ENCODE measurements at places on chromosomes 13 and 19.

DNA sequence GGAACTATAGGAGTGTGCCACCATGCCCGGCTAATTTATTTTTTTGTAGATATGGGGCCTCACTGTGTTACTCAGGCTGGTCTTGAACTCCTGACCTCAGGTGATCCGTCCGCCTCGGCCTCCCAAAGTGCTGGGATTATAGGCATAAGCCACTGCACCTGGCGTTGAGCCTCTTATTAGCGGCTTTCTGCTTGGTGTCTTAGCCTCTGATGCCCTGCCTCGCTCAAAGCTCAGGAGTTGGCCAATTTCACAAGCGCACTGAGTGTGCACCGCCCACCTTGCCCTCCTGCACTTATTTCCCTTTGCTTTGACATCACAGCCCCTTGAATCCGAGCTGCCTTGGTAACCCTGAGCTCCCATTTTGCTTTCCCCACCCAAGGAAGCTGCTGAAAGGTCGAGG, 10.1 kb downstream of the YIPF2 start:
- DNase-seq, result no peak

DNA sequence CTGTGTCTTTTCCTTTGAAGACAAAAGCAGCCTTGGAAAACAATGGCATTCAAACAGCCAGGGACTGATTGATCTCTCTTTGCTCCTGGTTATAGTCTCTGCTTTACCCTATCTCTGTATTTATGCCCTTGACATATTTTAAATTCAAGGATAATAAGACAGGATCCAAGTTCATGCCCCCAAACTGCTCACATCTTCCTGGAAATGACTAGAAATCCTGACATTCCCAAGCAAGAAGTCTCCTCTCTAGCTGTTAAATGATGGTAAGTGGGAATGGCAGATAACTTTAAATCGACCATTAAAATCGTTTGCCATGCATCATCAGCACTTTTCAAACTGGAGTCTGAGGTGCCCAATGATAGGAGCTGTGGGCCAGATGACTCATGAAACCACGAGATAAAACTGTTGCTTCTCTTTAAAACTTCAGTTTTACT, 435.6 kb downstream of the FOXO1 start:
- peak; percentile 85 for DNase-seq

GRCh38 chr13:94119360-94119936, 360.0 kb downstream of the DCT start:
- DNase-seq, result no peak

DNA sequence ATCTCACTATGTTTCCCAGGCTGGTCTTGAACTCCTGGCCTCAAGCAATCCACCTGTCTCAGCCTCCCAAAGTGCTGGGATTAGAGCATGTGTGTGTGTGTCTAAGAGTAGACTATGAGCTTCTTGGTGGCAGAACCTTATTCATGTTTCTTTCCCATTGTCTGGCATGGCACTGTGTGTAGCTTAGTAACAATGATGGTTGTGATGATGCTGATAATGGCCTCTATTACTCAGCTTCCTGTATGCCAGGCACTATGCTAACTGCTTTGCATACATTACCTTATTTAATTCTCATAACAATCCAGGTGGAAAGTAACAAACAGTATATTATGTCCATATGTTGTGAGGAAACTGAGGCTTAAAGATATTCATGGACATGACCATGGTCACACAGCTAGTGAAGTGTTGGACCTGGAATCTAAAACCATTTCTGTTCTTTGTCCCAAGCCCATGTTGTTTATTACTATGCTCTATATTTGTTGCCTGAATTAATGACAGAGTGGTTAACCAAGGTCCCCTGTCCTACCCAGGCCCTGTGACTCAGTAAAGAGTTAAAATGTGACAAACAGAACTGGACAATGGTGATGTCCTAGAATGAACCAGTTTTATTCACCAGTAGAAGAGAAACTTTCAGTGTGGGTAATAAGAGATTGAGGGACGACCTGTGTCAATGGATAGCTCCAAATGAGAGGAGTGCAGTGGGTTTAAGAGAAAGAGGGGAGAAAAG, 109.6 kb downstream of the KLF5 start:
- DNase-seq, result no peak

DNA sequence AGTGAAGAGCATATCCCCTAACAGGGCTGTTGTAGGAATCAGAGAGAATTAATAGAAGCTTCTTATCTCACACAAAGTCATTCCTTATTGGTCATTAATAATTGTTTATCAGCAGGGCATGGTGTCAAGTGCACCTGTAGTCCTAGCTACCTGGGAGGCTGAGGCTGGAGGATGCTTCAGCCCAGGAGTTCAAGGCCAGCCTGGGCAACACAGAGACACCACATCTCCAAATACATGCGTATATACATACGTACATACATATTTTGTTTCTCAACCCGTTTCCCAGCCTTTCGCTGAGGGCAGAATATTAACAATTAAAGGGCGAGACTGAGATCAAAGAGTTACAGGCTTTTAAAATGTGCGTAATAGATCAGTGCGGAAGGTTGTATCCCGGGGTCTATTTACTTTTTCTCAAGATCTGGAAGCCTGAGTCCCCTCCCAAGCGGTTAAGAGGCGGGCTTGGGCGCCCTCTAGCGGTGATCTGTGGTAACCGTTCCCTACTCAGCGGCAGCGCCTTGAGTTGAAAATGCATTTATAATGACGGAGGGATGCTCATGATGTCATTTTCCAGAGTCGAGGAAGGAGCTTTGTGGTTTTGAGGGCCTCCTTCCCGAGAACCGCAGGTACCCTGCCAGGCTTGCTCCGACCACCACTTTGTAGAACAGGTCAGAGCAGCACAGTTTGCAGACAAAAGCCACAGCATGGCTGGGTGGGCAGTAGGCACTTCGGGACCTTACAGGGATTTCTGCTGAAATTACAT, 169.6 kb upstream of the GPR12 start:
- peak; percentile 37 for DNase-seq

DNA sequence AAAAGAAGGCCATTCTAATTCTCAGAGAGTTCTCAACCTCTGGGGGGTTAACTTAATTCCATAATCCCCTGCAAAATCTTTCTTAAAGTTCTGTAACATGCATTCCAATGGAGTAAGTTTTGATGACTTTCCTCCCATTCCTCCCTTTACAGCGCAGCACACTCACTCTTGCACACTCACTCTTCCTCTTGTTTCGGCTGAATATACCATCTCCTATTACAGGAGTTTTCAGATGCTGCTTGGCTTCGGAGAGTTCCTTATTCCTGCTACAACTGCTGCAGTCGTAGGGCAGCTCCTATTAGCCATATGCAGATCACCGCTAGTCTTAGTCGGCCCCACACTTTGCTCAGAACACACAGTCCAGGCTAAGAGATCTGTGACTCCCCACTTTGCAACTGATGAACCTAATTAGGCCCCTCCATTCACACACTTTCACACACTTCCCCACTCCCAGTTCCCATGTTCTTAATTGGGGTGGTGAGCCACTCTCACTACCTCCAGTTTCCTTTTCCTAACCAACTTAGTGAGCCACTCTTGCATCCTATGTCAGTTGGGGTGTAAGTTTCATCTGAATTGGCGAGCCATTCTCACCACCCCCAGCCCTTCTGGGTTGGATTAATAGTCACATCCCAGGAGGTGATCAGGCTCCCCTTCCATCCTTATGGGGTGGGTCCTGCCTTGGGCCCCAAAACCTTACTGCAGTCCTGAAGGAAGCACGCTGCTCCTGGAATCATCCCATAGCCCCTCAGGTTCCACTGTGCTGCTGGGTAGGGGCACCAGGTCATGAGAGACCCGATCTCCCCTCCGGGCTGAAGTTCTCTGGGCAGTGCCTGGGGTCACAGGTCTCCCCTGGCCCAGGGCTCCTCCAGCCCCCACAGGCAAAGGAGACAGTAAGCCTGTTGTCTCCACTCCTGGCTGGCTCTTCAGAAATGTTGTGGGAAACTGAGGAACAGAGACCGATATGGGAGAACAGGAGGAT, 53.9 kb downstream of the OR10H4 start:
- DNase-seq, result no peak

- DNase-seq, result no peak
Observed at GRCh38 chr13:101408992-101409656, 7.2 kb downstream of the NALCN start.

GRCh38 chr13:66509175-66509574, 721.0 kb downstream of the PCDH9 start:
- DNase-seq, result no peak

- no peak for DNase-seq
Observed at GRCh38 chr13:51996641-51997040, 14.6 kb downstream of the ATP7B start.

DNA sequence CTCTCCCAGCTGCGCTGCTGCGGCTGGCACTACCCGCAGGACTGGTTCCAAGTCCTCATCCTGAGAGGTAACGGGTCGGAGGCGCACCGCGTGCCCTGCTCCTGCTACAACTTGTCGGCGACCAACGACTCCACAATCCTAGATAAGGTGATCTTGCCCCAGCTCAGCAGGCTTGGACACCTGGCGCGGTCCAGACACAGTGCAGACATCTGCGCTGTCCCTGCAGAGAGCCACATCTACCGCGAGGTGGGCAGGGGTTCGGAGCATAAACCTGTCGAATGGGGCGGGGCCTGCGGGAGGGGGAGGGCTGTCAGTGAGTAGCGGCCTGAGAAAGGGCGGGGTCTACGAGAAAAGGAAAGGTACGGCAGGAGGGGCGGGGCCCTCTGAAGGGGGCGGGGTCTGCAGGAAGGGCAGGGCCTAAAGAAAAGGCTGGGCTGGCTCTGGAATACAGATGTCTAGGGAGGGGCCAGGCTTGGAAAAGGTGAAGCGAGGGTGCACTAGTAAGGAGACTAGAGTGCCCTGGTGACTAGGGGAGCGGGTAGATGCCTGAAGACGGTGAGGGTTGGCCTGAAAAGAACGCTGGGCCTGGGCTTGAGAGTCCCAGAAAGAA, 3.6 kb downstream of the CD37 start:
- DNase-seq, result no peak

GRCh38 chr13:77874406-77874805, 44.2 kb downstream of the EDNRB start:
- DNase-seq, result peak; percentile 55

- no peak for DNase-seq
Observed at GRCh38 chr13:112247471-112248405, 128.4 kb upstream of the SPACA7 start.

GRCh38 chr19:41801792-41802211, 5.4 kb downstream of the CEACAM3 start:
- DNase-seq, result no peak

DNA sequence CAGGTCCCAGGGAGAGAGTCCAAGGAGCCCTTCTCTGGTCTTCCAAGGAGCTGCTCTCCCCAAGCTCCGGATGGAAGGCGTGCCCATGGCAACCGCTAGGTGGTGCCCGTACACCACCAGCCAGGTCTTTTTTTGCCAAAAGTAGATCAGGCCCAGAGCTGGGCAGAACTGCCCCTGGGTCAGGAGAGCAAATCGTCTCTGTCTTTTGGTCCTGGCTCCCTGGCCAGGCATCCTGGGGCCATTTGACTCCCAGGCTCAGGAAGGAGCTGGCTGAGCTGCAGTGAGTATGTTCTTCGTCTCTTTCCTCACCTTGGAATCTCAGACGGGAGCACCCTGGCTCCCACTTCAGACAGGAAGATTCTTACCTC, 24.6 kb upstream of the BCL3 start:
- peak; percentile 72 for DNase-seq

DNA sequence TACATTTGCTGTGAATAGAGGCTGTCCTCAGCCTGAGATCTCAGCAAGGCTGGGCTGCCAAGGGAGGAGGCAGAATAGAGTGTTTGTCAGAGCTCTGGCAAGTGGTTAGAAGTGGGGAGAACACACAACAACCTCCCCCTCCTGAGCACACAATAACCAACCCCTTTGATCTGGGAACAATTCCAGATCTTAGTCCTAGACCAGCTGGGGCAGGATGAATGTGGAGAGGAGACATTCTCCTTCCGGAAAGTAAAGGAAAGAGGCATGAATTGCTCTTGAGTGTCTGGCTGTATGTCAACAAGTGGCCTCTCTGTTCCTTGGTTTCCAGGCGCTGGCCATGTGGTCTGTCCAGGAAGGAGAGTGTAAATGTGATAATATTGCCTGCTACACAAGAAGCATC, 114.9 kb upstream of the TMTC4 start:
- peak; percentile 8 for DNase-seq

GRCh38 chr19:480016-480855, 16.1 kb upstream of the MADCAM1 start:
- DNase-seq, result peak; percentile 29

GRCh38 chr19:31863122-31863521, 482.3 kb upstream of the ZNF507 start:
- no peak for DNase-seq

GRCh38 chr19:56333506-56333905, 18.9 kb upstream of the ZSCAN5A start:
- DNase-seq, result peak; percentile 45

DNA sequence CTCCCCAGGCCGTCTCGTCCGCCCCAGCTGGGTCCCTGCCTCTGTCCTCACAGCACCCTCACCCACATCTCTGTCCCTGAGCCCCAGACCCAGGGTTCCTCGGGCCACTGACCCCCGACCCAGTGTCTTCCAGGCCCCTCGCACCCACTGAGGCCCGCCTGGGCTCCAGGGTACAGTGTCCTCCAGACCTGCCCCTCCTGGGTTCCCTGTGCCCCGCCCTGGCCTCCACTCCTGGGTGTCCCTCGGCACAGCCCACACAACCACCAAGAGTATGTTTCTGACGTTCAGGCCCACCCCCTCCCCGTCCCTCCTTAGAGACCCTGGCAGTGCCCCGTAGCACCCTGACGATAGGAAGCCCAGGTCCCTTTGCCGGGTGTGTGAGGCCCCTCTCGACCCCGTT, 22.6 kb upstream of the NCCRP1 start:
- DNase-seq, result no peak

- DNase-seq, result no peak
Observed at GRCh38 chr13:59447031-59447430, 716.7 kb downstream of the DIAPH3 start.

DNA sequence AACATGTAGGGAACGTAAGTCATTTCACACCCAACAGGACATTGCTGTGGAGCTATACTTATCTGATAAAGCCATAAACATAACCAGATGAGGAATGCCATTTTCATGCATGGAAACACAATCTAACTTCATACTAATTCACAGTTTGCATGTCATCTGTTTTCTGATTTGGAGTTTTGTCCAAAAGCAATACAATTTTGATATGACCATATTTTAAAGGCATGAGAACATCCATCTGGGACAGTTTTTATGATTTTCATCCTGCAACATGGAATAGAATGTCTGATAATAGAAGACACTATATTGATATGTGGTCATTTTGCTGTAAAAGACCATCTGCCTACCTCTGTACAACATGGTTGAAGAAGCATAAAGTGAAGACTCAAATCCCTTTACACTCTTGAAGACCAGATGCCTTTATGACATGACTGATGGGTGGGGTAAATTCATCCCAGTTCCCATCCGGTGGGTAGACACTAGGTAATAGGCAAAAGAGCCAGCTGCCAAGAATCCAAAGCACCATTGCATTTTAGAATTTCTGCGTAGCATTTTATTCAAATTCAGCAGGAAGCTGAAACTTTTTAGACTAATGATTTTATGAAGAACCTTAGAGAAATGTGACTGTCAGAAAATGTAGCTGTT, 309.8 kb downstream of the LMO7 start:
- no peak for DNase-seq

Data from LHCN-M2 (cell line).